ENCODE measurements at places on chromosomes 5 and 9.

GRCh38 chr5:158975363-158975762 lies 124.4 kb downstream of the EBF1 start:
- no peak for DNase-seq

- no peak for DNase-seq
These were observed 759.6 kb downstream of the MTRR start for GRCh38 chr5:8628521-8628920.

GRCh38 chr5:140035881-140036280 lies 7.2 kb downstream of the NRG2 start:
- DNase-seq: no peak

DNA sequence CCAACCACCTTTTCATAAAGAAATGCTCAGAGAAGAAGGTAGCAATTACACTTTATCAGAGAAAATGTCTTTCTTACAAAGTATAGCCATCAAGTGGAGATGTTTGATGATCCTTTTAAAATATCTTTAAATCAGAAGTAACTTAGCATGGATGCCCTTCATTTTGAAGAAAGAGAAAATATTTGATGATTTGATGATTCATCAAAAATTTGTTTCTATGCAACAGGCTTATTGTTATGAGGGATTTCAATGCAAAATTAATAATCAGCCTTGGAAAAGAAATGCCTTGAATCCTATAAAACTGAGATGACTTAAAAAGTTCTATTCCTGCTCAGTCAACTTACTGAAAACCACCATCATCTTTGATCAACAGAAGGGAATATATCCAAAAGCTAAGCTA lies 291.6 kb downstream of the MLLT3 start:
- no peak for DNase-seq

DNA sequence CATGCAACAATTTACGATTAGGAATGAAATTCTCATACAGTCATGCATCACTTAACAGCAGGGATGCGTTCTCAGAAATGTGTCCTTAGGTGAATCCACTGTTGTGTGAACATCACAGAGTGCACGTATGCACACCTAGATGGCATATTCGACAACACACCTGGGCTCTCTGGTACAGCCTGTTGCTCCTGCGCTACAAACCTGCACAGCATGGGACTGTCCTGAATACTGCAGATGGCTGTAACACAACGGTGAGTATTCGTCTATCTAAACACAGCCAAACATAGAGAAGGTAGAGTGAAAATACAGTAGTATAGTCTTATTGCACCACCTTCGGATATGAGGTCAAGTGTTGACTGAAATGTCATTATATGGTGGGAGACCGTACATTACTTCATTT lies 44.0 kb upstream of the LCP2 start:
- DNase-seq: no peak

Data from stimulated activated CD4-positive, alpha-beta T cell treated with anti-CD3 and anti-CD28 coated beads, Interleukin-2, amount 100 ng/mL, for 24 hours (primary cell).